Activated CD4-positive, alpha-beta memory T cell treated with anti-CD3 and anti-CD28 coated beads, Interleukin-2, amount 10 ng/mL, durations not matched to agents 7 days and 5 days (primary cell): ENCODE measurements at places on chromosomes 5 and 9.

DNA sequence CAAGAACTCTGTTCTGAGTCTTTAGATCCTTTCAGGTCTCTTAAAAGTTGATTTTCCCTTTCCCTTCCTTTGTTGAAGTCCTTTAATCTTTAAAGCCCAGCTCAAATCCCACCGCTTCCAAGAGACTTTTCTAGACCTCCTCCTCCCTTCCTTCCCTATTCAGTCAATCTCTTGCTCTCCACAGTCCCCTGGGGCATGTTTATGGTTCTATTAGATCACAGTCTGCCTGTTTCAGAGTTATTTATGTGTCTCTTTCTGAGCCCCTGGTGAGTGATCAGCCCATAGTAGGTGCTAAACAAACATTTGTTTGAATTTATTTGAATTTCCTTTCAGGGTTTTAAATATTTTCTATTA, 7.2 kb upstream of the ARSI start:
- no peak overlapping the region for H3K4me3 ChIP-seq
- H3K4me1 ChIP-seq: no peaks in the 10 kb centered on the region

DNA sequence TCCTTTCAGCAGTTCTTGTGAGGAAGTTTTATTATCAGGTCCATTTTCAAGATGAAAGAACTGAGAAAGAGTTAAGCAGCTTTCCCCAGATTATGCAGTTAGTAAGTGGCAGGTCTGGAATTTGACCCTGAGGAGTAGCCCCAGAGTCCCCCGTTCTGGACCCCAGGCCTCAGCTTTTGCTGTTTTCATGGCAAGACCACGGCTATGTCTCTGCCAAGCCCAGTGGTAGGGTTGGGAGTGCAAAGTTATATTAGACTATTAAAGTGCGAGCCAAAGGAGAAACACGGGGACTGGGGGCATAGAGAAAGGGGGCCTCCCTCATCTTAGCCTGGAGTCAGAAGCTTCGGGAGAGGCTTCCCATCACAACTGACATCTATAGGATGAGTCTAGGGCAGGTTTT, 19.3 kb upstream of the ORM1 start:
- H3K4me1 ChIP-seq: no peaks in the 10 kb centered on the region
- peak; percentile 7 for DNase-seq
- H3K4me3 ChIP-seq: no peak overlapping the region
- no peaks in the 10 kb centered on the region for H3K27me3 ChIP-seq
- no peaks in the 10 kb centered on the region for H3K36me3 ChIP-seq

DNA sequence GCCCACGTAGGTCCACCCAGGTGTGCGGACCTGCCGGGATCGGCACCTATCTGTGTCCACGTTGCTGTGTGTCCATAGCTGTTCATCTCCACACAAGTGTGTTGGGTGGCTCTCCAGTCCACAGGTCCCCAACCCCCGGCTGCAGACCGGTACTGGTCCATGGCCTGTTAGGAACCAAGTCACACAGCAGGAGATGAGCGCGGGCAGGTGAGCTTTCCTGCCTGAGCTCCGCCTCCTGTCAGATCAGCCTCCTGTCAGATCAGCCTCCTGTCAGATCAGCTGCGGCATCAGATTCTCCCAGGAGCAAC, 18.9 kb downstream of the LAMC3 start:
- no peaks in the 10 kb centered on the region for H3K27me3 ChIP-seq
- no peak overlapping the region for H3K4me3 ChIP-seq
- H3K36me3 ChIP-seq: no peaks in the 10 kb centered on the region
- DNase-seq: no peak
- H3K4me1 ChIP-seq: no peaks in the 10 kb centered on the region

DNA sequence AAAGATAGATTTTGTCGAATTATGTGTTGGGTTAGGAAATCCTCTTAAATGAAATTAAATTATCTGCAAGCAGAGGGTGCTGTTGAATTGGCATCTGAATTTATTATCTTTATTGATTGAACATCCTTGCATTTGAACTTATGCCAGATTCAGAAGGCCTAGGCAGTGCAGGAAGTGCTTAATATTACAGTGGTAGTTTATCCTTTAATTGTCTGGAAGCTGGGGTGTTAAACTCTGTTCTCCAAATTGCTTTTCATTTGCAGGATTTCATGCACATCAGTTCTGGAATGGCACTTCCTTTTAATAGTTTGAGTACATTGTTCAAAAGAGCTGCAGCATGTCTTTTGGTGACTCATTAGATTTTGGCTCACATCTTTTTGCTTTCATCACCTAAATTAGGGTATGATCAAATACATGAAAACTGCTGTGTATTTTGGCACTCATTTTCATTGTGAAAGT, 186.3 kb downstream of the KDM4C start:
- H3K36me3 ChIP-seq: peaks cover 5% of the 10 kb centered on the region
- H3K4me1 ChIP-seq: peaks cover 9% of the 10 kb centered on the region
- H3K27ac ChIP-seq: no peak overlapping the region
- no peak overlapping the region for H3K4me3 ChIP-seq
- DNase-seq: no peak
- no peaks in the 10 kb centered on the region for H3K27me3 ChIP-seq

GRCh38 chr5:160036243-160036642, 27.3 kb downstream of the TTC1 start:
- peaks cover 10% of the 10 kb centered on the region for H3K4me1 ChIP-seq
- DNase-seq: no peak
- no peak overlapping the region for H3K4me3 ChIP-seq
- no peaks in the 10 kb centered on the region for H3K27me3 ChIP-seq
